ENCODE measurements at places on chromosomes 6 and 20.

GRCh38 chr6:113353392-113353791, 503.8 kb upstream of the MARCKS start:
- no peak for DNase-seq

GRCh38 chr6:70363741-70364493, 49.4 kb upstream of the FAM135A start:
- DNase-seq: no peak

DNA sequence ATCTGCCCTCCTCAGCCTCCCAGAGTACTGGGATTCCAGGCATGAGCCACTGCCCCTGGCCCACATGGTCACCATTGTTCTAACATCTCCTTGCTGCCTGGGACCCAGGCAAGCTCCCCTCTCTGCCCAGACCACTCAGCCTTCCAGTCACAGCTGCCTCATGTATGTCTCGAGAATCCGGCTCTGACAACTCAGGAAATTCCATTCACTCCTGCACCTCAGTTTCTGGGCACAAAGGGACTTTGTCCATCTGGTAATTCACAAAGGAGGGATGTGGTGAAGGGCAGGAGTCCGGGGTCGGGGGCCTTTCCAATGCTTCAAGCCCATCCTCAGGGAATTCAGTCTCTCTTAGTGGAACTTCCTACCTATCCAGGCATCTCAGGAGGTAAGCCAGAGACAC, 40.7 kb downstream of the JPH2 start:
- no peak for DNase-seq

GRCh38 chr6:155040901-155041650, 46.0 kb downstream of the TIAM2 start:
- no peak for DNase-seq

DNA sequence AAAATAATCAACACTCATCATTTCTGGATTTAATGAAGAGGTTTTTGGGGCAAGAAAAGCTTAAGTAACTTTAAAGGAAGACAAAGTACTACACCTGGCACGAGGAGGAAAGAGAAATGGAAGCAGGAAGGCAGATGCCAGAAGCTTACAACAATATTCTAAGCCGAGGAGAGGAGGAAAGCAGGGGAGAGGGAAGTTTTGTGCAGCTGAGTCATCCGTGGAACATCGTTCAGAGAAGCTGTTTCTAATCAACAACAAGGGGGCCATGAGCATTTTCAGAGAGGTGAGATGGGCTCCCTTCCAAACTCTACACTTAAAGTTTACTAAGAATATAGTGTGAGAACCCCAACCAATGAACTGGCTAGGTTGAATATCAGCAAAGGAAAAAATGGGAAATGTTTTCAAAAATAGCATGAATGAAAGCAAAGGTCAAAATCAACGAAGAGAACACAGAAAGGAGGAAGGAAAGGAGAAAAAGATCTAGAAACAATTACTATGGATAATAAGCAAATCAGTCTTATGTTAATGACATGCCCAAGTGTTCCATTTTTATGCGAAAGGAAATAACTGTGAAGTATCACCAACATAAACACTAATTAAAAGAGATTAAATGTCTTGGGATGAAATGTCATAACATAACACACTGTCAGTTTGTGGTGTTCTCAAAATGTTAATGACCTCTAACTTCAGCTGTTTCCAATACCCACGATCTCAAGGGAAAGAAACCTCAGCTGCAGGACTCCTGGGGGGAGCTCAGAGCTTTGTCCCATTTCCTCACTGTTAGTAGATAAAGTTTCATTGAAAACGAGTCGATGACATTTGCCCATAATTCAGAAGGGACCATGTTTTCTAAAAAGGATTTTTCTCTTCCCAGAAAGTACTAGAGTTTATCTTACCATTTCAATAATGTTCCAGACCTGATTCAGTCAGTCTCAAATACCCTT, 203.4 kb upstream of the STXBP5 start:
- no peak for DNase-seq

DNA sequence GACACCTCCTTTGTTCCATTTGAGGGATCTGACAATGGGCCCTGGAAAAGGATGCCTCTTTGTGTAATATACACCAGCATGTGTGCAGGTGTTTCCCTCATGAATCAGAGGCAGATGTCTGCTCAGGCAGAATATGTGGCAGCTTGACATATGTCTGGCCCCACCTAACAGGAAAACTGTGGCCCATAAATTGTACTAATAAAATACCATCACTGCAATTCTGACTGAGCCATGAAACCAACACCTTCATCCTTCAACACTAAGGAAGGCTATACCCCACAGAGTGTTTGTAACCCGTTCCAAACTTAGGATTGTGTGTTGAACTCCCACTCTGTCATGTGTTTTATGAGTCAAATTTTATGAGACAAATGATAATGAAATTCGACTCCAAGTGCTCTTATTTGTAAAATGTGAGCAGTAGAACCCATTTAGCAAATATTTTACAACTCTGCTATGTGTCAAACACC, 22.7 kb downstream of the LAMA4 start:
- no peak for DNase-seq

DNA sequence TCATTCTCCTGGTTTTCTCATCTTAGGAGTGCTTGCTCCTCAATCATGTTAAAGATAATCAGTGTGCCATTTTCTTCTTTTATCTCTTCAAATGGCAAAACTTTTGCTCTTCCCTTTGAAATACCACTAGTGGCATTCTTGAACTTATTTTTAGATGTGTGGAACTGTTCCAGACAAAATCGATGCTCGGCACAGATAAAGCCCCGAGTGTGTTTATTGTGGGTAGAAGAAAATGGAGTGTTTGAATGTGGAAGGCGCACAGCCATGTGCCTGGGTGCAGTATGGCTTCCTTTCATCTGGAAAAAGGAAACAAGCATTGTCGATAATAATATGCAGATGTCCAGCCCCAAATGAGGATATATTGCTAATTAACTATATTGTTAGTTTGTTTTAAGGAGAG, 42.4 kb downstream of the ISM1 start:
- DNase-seq: no peak

DNA sequence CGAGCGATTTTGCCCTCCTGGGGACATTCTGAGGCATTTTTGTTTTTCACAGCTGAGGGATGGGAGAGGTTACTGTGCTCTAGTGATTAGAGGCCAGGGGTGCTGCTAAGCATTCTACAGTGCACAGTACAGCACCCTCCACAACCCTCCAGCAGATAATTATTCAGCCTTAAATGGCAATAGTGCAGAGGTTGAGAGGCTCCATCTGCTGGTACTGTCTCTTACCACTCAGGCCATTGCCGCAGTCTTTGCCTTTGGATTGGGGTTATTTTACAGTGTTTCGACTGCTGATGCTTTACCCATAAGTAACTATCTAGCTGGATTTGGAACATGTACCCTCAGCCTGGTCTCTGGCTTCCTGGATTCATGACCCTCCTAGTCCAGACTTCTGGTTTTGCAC, 705.3 kb downstream of the KIF16B start:
- DNase-seq: no peak

- no peak for DNase-seq
Observed at GRCh38 chr6:137975188-137975940, 108.3 kb downstream of the TNFAIP3 start.

- no peak for DNase-seq
Observed at GRCh38 chr20:23046431-23046830, 3.0 kb downstream of the THBD start.

- DNase-seq: no peak
Observed at GRCh38 chr20:24963672-24964505, 14.8 kb downstream of the CST7 start.

GRCh38 chr6:64141680-64142079, 506.1 kb downstream of the PHF3 start:
- DNase-seq: no peak

DNA sequence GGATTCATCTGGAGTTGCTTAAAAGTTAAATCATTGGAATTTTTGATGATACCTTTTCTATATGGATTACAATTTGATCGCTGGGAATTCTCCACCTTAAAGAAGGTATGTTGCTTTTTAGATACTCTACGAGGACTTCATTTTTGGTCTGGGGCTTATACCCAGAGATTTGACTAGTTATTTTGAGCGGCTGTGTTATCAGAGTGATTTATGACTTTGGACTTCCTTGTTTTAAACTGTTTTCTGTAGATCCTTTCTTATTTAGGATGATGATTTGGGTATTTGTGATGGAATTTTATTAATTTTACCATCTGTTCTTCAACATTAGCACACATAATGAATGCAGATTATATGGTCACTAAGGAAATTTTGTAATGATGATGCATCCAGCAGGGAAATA, 75.2 kb downstream of the SOX4 start:
- DNase-seq: no peak

- DNase-seq: no peak
Observed at GRCh38 chr20:25177890-25178321, 17.6 kb upstream of the ENTPD6 start.

GRCh38 chr6:159103396-159104162, 58.8 kb upstream of the TAGAP start:
- DNase-seq: no peak

DNA sequence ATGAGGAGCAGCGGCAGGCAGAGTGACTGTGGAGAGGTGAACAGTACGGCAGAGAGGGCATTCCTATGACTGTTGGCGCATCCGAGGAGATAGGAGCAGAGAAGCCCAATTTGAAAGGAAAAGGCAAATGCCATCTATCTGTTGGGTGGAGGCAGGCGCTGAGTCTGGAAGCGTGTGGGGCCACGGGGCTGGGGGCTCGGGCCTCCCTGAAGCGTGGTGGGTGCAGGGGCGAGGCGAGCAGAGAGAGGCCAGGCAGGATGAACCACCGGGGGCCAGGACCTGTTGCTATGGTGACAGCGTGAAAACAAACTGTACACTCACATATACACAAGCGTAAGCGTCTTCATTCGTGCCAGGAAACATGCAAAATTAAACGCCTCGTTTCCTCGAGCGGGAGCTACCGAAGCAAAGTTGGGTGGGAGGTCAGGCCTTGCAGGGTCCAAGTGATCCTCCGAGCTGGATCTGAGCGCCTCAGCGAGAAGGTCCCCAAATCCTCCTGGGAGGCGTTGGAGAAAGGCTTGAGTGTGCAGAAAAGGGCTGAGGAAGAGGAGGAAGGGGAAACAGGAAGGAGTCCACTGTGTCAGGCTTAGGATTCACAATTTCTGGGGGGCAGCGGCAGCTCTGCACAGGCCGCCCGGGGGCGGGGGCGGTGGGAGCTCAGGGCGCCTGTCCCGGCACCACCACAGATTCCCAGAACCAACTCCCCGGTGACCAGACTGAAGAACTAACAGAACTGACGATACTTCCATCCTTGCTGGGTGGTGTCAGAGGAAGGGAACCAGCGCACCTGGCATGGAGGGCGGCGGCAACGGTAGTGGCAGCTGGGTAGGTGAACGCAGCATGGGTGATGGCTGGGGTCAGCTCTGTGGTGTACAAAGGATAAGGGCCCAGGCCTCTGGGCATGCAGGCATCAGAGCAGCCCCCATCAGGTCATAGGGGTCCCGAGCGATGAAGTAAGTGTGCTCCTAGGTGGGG, 68.2 kb downstream of the KHDC1L start:
- DNase-seq: no peak

GRCh38 chr20:61514018-61514365, 261.9 kb downstream of the CDH4 start:
- no peak for DNase-seq

- DNase-seq: peak; percentile 37
Observed at GRCh38 chr20:57698116-57698866, 11.5 kb downstream of the PMEPA1 start.

DNA sequence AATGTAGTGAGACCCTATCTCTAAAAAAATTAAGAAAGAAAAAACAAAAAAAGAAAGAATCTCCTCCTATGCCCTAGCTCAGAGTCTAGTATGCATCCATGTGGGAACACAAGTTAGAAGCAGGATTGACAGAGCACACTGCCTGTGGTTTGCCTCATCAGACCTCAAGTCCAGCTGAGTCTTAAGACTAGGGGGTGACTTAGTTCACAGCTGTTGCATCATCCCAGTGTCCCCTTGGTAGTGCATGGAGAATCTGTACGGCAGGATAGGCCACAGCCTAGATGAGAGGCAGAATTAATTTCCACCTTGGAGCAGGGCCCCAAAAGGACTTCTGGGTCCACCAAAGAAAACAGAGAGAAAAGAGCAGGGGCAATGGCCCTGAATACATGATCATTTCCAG, 13.7 kb downstream of the PNPLA1 start:
- DNase-seq: no peak

DNA sequence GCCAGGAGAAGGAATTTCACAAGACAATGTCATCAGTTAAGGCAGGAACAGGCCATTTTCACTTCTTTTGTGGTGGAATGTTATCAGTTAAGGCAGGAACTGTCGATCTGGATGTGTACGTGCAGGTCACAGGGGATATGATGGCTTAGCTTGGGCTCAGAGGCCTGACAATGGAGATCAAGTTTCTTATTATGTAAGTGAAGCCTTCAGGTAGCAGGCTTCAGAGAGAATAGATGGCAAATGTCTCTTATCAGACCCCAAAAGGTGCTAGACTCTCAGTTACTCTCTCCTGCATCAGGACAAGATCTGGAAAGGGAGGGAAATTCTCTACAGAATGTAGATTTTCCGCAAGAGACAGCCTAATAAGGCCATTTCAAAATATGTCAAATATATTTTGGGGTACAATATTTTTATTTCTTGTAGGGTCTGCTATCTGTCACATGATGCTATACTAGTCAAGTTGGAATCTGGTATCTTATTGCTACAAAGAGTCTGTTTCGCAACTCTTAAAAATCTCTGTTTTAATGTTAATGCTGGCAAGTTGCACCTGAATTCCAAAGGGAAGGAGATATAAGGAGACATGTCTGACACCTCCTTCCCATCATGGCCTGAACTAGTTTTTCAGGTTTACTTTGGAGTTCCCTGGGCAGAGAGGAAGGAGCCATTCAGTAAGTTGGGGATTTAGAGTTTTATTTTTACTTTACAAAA, 48.8 kb downstream of the TRDN start:
- no peak for DNase-seq

GRCh38 chr20:34473262-34473883, 42.8 kb upstream of the DYNLRB1 start:
- DNase-seq: no peak

GRCh38 chr6:136469154-136469553, 81.1 kb downstream of the MAP7 start:
- DNase-seq: no peak

DNA sequence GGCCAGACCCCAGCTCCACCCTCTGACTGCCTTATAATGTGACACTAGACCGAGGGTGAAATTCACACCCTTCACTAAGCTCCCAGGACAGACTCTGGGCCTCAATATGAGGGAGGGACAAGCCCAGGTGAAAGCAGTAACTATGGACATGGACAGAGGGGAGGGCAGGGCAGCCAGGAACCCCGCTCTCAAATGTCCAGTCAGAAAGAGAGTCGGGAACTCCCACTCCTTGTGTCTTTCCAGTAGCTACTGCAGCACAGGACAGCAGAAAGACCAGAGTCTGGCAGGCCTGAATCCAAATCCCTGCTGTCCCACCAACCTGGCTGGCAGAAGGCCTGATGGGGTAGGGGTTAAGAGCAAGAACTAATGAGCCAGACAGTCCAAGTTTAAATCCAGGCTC, 6.4 kb downstream of the C20orf96 start:
- no peak for DNase-seq

DNA sequence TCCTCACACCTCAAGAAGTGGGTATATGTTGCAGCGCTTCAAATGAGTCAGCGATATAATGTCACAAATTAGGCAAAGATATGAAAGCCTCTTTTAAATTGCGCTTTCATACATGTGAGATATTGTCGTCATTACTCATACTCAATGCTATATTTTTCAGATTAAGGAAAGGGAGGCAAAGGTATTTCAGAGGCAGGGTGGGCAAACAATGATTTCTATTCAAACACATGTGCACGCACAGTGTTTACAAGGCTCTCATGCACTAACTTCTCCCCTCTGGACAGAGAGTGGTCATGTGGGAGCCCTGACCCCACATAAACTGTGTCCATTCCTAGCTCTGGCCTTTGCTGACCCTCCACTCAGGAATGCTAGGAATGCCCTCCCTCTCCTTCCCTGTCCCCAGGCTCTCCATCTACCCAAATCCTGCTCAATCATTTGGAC, 112.1 kb upstream of the TMEM170B start:
- no peak for DNase-seq
